ENCODE measurements at places on chromosomes 2 and 18.
A peak's percentile ranks its signal among the peaks of the same experiment; 100 is the strongest.

GRCh38 chr2:189152483-189152882, 27.1 kb downstream of the COL5A2 start:
- no peak for DNase-seq

DNA sequence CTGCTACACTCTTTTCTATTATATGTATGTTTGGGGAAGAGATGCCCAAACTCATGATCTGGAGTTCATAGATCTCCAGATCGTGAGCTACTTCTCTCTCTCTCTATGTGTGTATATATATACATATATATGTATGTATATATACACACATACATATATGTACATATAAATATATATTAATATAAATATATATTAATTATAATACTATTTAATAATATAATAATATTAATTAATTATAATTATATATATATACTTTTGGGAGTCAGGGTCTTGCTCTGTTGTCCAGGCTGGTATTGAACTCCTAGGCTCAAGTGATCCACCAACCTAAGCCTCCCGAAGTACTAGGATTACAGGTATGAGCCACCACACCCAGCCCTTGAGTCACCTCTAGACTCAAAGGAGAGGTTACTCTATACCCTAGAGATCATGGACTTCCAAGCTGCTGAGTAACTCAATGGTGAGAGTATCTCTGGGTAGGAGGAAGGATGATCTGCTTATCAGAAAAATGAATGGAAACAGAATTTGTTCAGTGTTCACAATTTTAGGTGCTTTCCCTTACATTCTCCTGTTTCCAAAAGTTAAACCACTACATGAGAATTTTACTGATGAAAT, 463.5 kb upstream of the TRIB2 start:
- DNase-seq, result no peak

GRCh38 chr2:144780983-144781382, 261.1 kb upstream of the ZEB2 start:
- DNase-seq, result peak; percentile 13

- DNase-seq, result no peak
Measured at GRCh38 chr2:10253596-10254372, 48.9 kb upstream of the HPCAL1 start.

DNA sequence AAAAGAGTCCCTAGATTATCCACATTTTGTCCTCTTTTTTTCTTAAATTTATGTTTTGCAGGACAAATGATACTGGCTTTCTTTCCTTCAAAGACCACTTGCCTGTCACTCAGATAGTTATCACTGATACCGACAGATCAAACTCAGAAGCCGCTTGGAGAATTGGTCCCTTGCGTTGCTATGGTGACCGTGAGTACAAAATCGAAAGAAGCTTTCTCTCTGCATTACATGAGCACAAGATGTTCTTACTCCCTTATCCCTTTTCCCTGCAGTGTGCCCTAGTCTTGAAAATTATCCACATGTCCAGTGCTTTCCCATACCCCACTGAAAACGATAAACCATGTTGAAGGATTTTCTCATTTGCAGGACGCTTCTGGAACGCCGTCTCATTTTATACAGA, 738.5 kb downstream of the CNTNAP5 start:
- DNase-seq, result no peak

DNA sequence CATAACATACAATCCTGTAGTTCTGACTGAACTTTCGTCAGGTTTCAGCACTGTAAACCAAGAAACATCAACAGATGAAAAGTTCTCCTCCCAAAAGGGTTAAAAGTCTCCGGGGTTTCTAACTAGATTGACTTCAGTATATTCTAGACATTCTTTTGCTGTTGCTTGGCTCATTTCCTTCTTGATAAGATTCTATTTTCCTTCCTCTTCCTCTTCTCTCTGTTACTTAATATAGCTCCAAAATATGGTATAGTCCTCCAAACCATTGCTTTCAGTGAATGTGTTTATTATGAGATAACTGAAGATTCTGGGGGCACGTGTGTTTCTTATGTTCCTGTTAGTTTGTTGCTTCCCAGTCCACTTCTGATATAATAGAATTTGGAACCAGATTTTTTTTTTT, 46.4 kb upstream of the MAP4K3 start:
- DNase-seq, result no peak

GRCh38 chr2:236604575-236605344, 35.1 kb downstream of the ACKR3 start:
- DNase-seq, result no peak

GRCh38 chr2:134304394-134305108, 50.7 kb downstream of the MGAT5 start:
- no peak for DNase-seq

- no peak for DNase-seq
Measured at GRCh38 chr2:177403838-177404237, 11.3 kb downstream of the AGPS start.

DNA sequence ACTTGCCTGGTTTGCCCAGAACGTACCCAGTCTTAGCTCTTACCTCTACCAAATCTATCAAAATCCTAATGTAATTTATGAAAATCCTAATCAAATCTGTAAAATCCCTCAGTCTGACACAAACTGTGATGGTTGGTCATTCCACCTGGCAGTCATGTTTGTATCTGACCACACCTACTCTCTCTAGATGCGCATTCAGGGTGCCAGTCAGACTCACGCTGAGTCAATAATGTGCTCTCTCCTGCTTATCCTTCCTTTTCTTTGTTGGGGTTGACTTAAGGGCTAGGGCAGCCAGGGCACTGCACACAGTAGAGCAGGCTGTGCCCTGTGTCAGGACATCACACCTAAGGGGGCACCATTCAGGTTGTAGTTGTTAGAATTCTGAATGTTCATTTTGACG, 48.5 kb upstream of the PARD3B start:
- DNase-seq, result no peak

DNA sequence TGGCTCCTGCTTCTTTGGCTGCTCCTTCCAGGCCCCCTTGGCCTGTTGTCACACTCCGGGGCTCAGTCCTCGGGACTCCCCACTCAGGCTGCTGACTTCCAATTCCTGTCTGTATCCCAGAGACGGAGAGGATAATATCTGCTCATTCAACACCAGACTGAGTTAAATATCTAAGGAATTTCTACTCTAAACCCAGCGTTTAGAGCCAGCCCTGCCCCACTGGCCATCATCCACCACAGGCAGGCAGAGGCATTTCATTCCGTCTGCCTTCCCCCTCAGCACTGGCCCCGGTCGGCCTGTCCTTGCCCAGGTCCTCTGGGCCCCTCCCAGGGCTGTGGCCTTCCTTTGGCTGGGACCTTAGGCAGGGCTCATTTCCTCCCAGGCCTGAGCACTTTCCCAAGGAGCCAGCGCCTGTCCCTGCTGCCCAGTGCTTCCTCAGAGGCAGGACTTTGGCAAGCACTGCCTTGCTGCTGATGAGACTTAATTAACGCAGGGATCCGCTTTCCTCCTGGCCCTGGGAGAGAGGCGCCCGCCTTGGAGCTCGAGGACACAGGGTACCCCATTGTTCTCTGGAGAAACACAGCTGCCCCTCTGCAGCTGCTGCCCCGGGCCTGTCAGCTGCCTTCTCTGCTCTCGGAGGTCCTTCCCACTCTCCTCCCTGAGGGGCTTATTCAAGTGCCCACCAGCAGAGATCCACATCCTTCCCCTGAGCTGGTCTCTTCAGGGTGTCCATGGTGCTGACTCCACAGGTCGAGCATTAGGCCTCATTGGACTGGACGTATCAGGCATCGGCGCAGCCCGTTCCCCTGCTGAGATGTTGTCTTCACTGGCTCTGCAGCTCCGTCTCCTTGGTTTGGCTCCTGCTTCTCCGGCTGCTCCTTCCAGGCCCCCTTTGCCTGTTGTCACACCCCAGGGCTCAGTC, 42.8 kb downstream of the ATOH8 start:
- DNase-seq, result peak; percentile 46

DNA sequence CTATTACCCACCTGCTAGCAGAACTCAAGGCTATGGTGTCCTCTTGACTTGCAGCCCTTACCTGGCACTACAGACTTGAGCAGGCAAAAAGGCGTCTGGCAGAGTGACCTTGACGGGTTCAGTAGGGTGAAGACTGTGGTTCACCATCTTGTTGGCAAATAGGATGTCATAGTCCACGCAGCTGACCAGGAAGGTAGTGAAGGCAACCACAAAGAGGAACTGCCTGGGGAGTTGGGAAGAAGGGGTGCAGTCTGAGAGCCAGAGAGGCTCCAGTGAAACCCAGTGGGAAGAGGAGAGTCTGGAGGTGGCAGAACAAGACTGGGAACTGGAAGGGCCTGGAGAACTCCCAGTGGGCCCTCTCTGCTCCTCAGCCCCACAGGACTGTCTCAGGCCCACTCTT, 4.1 kb downstream of the ATG9A start:
- DNase-seq, result no peak

DNA sequence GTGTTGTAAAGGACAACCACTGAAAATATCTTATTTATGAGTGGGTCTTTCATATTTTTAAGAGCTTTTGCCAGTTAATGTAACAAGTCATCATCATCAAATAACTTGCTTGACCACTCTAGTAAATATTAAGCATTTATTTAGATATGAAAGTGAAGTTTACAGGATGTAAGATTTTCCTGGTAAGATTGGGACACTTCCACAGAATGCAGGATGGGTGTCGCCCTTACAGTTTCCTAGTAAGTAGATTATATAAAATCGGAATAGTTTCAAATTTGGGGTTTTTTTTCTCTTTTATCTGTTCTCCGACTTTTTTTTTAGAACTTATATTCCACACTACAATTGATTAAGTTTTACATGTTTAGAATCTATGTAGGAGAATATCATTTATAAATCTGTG, 14.8 kb upstream of the SLC40A1 start:
- no peak for DNase-seq

GRCh38 chr18:25825979-25826776, 264.2 kb downstream of the SS18 start:
- DNase-seq, result no peak

GRCh38 chr2:170554278-170554955, 160.7 kb upstream of the SP5 start:
- no peak for DNase-seq

DNA sequence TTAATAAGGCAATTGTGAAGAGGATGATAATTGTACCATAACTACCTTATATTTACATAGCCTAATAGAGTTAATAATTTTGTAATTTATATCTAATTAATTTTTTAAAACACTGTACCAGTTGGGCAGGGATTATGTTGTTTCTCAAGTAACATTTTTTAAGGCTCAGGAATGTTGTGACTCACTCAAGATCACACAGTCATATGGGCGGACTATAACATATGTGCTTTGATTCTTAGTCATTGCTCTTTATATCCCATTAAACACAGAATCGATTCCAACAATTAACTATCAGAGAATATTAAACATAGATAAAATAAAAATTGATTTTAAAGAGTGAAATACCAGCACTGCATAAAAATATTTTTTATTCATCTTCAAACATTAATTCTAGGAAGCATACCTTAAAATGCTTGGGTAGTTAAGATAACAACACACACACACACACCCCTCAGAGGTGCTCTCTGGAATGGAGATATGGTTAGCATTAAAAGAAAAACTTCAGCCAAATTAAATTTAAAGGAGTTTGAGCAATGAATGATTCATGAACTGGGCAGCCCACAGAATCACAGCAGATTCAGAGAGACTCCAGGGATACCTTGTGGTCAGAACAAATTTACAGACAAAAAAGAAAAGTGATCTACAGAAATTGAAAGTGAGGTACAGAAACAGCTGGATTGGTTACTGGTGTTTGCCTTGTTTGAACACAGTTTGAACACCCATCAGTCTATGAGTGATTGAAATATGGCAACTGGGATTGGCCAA, 869.4 kb upstream of the ID2 start:
- DNase-seq, result no peak

DNA sequence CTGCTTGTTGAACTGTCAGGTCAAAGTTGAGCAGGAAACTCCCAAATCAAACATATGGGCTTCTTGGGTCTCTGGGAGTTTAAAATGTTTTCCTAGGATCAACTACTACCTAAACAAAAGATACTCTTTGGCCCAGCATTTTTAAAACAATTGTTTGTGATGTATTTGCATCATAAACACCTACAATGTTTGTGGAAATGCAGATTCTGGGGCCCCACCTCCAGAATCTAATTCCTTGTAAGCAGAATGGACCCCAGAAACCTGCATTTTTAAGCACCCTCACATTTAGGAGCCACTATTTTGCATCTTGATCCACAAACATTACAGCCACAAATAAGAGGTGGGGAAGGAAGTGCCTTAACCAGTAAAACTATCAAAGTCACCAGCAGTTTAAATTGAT, 104.1 kb downstream of the TMEM131 start:
- no peak for DNase-seq
